ENCODE measurements at places on chromosomes 2 and 18.

DNA sequence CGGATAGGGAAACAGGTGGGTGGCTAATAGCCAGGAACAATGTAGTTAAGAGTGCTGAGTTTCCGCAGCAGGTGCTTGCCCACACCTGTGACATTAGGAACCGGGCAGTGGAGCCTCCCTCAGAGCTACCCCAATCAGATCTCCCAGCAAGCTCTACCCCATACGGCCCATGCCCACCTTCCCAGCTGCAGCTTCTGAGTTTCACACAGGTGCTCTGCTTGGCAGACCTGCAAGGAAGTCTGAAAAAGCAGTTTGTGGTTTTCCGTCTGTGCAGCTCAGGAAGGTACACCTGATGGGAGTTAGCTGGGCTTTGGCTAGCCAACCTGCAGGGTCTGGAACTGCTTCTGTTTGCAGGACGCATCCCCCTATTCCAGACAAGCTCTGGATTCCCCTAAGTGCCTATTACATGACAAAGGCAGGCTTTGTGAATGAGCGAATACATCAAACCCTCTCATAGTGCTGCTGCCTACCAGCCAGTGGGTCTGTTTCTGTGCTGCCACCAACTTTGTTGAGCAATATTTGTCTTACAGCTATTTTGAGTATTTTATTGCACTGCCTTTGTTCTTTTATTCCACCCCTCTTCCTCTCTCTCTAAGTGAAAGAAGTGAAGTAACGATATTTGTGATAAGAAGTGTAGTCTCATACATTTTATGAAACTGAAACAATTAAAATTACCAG lies 24.7 kb upstream of the CEP68 start:
- no peak for DNase-seq

DNA sequence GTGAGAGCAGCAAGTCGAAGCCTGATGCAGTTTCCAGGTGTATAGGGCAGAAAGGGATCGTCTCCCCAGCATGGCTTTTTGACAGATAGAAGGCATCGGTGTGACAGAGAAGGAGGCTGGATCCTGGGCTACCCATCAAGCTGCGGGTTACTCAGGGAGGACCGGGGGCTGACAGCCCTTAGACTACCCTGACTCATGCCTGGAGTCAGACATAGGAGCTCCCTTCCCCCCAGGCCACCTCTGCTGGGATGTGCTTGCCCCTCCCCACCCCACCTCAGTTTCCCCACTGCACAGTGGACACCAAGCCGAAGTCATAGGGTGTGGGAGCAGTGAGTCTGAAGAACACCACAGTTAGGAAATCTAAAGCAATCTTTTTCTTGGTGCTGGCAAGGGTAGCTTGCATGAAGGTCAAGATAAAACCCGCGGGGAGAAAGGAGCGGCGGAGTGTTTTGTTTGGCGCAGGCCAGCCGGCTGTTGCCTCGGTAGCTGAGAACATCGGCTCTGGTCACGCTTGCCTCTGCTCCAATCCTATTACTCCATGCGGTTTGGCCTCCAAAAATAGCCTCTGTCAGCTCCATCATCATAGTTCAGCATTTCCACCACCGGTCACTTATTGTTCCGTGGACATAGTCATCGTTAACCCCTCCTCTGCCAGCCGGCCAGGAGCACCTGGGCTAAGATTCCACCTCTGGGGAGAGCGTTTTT lies 169.2 kb upstream of the GLI2 start:
- DNase-seq = no peak

DNA sequence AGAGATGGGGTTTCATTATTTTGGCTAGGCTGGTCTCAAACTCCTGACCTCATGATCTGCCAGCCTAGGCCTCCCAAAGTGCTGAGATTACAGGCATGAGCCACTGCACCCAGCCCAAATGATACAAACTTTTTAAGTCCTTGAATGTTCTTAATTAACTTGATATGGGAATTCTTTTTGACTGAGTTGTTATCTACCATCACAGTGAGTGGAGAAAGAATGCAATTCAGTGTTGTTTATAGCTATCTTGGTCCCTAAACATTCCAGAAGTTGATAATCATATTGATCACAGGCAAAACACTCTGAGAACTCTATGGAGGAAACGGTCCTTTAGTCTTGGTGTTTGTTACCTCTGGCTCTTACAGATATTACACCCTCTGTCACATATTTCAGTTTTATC lies 1072.5 kb downstream of the SUCLG1 start:
- DNase-seq = no peak

DNA sequence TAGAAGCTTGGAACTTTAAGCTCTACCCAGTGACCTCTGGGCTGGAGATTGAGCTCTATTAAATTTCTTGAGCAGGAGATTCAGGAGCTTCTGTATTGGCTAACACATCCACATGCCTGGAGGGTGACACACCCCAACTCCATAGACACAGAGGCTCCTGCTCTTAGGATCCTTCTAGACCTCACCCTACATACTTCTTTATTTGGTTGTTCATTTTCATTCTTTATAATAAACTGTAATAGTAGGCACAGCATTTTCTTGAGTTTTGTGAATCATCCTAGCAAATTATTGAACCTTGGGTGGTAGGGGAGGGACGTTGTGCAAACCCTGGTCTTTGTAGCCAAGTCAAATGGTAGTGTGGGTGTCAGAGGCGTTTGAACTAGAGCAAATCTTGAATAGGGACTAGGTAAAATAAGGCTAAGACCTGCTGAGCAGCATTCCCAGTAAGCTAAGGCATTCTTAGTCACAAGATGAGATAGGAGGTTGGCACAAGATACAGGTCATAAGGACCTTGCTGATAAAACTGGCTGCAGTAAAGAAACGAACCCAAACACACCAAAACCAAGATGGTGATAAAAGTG lies 323.8 kb upstream of the GALNT5 start:
- DNase-seq = no peak

DNA sequence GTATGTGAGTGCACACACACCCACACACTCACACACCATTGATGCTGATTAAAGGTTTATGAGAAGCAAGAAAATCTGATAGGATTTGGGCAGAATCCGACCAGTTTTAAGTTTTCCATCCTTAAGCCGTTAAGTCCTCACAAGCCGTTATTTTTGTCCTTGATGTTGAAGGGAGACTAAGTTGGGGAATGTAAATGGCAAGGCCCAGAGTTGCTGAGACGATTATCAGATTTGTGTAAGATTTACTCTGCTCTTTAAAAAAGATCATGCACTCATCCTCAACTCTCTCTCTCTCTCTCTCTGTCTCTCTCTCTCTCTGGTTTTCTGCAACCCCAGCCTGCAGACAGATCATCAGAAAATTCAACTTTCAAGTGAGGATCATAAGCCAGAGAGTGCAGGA lies 238.8 kb downstream of the SMAD2 start:
- DNase-seq = no peak

DNA sequence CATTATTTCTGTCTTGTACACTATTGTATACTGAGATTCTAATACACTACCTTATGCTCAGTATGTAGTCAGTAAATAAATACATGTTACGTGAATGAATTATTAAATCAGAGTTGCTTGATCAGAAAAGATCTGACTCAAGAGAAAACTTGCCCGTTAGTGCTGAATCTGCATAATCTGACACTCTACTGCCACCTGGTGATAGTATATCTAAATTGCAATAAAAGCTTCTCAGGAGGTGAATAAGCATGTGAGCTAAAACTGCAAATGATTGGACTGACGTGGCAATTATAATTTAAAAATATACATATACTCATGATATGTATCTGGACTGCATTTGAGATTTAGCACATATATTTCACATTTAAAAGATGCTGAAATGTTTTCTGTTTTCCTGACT lies 70.4 kb downstream of the KIAA1328 start:
- DNase-seq = no peak

DNA sequence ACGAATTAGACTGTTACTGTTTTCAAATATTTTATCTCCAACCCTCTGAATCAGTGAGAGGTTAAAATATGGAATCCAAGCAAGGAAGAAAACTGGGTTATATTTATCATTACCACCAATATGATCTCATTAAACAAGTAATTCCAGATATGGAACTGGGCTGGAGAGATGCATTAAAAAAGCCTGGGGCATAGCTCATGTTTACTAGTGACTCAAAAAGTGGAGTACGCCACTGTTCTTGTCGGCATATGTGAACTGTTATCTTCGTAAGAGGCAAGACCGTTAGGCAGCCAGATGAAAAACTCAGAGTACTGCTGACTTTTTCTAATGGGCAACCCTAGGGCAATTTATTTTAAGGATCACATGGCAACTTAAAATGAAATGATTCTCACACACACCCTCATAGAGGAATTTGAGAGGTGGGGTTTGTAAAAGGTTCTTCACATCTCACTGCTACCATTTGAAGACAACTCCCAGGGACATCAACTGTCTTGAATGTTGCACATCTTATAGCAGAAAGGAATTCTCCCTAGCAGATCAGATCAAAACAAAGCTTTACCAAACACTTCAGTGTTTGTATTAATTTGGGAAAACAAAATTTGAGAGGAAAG lies 105.2 kb upstream of the TFCP2L1 start:
- DNase-seq = no peak

DNA sequence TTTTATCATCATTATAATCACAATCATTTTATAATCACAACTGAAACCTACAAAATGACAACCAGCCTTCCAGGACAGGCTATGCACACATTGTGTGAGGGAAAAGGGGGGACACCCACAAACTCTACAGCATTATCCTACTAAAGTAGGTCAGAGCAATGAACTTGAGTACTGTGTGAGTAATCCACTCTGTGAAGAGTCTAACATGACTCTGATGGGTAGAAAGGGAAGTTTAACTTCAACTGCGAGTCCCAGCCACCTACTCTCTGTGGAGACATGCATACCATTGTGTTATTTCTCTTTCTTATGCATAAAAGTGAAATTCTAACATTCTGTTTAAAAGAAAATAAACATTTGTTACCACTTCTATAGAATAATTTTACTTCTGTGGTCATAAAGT lies 177.9 kb downstream of the ZNF516 start:
- DNase-seq = no peak

DNA sequence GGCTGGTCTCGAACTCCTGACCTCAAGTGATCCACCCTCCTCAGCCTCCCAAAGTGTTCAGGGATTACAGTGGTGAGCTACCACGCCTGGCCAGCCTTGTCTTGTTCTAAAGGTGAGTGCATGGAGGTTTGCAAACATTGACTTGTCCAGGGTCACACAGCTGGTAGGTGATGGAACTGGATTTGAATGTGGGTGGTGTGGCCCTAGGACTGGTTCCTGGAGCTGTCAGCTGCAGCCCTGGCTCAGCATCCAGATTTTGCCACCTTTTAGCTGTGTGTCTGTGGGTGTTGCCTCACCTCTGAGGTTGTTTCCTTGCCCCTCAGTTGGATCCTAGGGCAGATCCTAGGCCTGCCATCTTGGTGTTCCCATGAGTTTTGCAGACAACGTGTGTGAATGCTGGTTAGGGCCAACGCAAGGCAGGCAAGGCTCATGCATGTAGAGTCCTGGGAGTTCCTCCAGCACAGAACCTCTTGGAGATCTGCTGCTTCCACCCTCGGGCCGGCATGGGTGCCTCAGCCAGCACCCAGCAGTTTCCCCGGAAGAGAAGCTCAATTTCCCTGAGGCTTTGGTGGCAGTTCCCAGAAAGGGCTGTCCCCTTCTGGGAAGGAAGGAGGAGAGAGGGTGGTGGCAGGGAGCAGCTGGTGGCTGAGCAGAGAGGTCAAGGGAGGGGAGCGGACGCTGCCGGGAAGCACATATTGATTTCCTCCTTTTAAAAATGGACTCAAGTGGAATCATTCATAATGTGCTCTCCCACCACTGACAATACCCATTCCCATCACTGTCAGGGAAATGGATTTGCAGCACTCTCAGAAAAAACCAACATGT lies 127.6 kb upstream of the HS6ST1 start:
- no peak for DNase-seq

- no peak for DNase-seq
These were observed 475.0 kb upstream of the POU3F3 start for GRCh38 chr2:104378853-104379374.

DNA sequence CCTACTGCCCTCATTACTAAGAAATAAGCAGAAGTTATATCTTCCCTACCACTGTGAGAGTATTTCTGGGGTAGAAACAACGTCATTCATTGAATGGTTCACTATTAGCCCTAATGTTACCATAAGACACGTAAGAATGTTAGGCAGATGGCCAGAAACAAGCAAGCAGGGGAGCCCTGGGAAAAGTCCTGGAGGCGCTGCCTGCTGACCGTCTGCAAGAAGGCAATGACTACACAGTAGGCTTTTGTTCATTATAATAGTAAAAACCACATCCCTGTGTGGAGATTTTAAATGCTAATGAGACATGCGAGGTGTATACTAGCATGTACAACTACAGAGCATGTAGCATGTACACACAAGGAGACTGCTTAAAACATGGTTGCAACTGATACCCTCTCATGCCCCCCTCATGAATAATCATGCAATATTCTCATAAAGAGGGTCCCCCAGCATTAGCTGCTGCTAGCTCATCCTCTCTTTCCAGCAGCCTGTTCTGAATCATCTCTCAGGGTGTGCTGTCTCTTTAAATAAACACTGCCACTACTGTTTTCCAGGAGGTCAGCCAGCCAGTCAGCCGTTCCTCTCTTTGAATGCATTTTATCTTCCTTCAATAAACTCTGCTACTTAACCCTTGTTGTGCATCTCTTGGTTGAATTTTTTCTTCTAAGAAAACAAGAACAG lies 23.6 kb downstream of the SUCLG1 start:
- no peak for DNase-seq

DNA sequence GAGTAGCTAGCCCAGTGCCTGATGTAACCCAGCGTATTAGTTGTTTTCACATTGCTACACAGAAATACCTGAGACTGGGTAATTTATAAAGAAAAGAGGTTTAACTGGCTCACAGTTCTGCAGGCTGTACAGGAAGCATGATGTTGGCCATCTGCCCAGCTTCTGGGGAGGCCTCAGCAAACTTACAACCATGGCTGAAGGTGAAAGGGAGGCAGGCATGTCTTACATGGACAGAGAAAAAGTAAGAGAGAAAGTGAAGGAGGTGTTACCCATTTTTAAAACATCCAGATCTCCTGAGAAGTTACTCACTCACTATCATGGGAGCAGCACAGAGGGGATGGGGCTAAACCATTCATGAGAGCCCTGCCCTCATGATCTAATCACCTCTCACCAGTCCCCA lies 6.1 kb upstream of the CYRIA start:
- DNase-seq = no peak

GRCh38 chr2:158359846-158360245 lies 96.7 kb downstream of the CCDC148 start:
- no peak for DNase-seq

GRCh38 chr2:180046776-180047175 lies 39.7 kb upstream of the CWC22 start:
- no peak for DNase-seq

- DNase-seq = no peak
These were observed 18.7 kb downstream of the ARHGAP25 start for GRCh38 chr2:68753318-68753717.

All from NCI-H187 (cell line).